ENCODE measurements at places on chromosomes 5 and 9.

- DNase-seq, result no peak
These were observed 26.7 kb downstream of the SH3TC2 start for GRCh38 chr5:149036168-149036567.

DNA sequence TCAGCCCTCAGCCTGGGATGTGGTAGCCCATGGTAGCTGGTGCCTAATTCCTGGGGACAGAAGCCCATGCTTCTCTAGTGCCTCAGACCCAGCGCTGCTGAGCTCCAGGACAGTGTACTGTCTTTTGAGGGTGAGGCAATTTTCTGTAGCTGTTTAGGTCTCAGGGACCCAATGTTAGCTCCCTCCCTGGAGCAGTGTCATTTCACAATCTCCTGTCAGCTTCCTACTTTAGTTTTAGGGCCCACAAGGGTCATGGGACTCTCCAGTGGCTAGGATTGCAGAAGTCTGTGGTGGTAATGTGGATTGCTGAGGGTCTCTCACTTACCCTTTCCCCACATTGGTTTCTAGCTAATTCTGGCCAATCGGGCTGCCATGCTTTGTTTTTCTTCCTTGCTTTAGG lies 67.7 kb upstream of the CCL21 start:
- no peak for DNase-seq

DNA sequence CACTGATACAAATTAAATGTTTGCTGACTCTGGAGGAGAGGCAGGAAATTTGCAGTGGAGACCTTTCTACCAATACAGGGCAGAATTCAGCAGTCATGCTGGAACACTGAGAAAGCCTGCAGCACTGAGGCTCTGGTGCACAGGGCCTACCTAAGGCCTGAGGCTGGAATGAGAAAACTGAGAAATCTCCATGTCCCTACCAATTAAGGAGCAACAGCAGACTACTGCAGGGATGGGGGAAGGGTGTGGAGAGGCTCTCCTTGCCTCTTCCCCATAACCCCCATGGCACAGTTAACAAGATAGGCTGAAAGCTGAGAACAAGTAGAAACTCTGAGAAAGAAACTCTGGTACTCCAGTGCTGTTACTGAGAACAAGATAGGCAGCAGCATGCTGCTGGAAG lies 10.5 kb downstream of the FBXO4 start:
- no peak for DNase-seq

DNA sequence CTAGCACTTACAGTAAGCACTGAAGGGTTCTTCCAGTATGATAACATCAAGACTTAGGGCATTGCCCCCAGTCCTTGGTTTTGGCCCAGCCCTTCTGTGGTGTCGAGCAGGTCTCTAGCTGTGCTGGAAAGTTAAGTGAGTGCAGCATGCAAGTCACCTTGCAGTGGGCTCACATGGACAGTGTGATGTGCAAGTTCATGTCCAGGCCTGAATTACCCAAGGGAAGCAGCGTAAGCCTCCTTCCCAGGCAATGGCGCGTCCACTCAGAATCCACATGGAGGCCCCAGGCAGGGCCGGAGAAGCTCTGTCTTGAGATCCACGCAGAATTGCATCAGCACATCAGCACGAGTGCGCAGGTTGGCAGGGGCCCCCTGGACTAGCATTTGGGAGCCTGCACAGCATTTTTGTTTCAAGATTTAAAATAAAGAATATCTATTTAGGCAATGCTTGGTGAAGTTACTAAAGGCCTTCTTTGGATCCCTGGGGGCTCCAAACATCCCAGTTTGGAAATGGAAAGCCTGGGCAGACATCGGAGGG lies 108.4 kb upstream of the ALDH1B1 start:
- DNase-seq, result no peak

DNA sequence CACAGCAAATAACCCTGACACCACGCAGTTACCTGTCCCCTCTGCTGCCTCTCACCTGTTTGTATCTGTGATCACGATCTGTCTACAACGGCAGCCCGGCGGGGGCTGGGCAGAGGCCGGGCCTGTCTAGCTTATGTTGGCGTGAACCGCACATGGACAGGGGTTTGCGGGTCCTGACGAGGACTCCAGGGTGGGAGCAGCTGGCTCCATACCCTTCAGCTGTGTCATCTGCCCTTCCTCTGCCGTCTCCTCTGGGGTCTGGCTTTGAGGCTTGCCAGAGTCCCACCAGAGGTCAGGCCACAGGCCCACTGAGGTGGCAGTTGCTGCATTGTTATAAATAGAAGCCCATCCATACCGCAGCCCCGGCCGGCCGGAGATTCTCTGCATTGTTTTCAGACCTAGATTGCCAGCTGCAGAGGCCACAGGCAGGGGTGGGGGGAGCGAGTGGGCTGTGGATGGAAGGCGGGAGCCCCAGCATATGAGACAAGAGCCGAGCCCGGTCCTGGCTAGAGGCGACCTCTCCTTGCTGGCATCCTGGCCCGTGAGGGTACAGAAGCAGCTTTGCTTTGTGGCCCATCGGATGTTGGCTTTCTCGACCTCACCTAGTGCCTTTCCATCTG lies 37.8 kb downstream of the FAM78A start:
- no peak for DNase-seq
